ENCODE measurements at places on chromosomes 5 and 9. TPM values are rescaled to one million over a fixed set of nuclear protein-coding genes. Genes with fewer than 3 reads are reported as not detected.
A peak's percentile ranks its signal among the peaks of the same experiment; 100 is the strongest.

- no peaks in the 10 kb centered on the region for H3K27me3 ChIP-seq
- no peaks in the 10 kb centered on the region for H3K4me1 ChIP-seq
- H3K27ac ChIP-seq: no peak overlapping the region
- no peaks in the 10 kb centered on the region for H3K36me3 ChIP-seq
- no peak overlapping the region for H3K4me3 ChIP-seq
- DNase-seq: no peak
These were observed 152.9 kb upstream of the SLC28A3 start for GRCh38 chr9:84493284-84493947.

Gene GRAMD2B
- 79.5 TPM for total RNA-seq

Gene AK1
- 35.1 TPM for total RNA-seq

Gene SPAAR
- total RNA-seq: 3.2 TPM

Gene TSSK1B
- not detected for total RNA-seq

DNA sequence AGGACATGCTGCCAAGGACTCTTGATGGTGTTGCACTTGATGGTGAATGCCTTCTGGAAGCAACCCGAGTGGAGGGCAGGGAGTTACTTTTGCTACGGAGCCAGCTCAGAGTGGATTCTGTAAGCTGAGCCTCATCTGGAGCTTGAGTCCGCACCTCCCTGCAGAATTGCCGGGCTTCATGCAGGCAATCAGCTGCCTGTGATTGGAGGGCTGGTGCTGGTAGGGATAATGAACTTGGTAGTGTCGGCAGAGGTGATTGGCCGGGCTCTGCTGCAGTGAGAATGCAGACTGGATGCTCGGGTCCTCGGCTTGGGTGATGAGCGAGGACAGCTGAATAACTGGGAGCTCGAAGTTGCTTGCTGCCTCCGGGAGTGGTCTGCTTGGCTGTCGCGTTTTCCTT, 23.1 kb downstream of the SLC25A25 start:
- H3K4me1 ChIP-seq: peaks cover 27% of the 10 kb centered on the region
- no peaks in the 10 kb centered on the region for H3K36me3 ChIP-seq
- peak overlapping the region; percentile 19 for H3K27ac ChIP-seq
- DNase-seq: no peak
- no peaks in the 10 kb centered on the region for H3K27me3 ChIP-seq

- no peaks in the 10 kb centered on the region for H3K36me3 ChIP-seq
- no peak overlapping the region for H3K4me3 ChIP-seq
- no peaks in the 10 kb centered on the region for H3K4me1 ChIP-seq
- DNase-seq: no peak
- no peak overlapping the region for H3K27ac ChIP-seq
These were observed 423.0 kb downstream of the DIRAS2 start for GRCh38 chr9:90219548-90220118.

Gene PCDH12
- total RNA-seq: 5.2 TPM

GRCh38 chr5:133864711-133865110, 103.7 kb downstream of the C5orf15 start:
- no peaks in the 10 kb centered on the region for H3K36me3 ChIP-seq
- H3K27me3 ChIP-seq: no peaks in the 10 kb centered on the region
- no peaks in the 10 kb centered on the region for H3K4me1 ChIP-seq
- no peak overlapping the region for H3K4me3 ChIP-seq

DNA sequence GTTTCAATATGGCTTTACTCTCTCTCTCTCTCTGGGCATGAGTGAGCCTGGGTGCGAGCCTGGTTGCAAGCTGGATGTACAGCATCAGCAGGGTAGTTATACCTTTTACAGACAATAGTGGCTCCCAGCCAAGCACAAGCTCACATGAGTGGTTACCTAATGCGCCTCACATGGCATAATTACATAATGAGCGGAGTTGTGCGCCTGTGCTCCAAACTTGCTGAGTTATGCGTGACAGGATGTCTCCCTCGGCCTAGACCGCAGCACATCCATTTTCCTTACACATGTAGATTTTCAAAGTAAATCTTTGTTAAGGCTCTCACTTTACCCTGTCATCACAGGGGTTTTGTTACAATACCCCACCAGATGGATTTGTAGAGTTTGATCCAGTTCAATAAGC, 233.5 kb upstream of the WWC1 start:
- no peaks in the 10 kb centered on the region for H3K27me3 ChIP-seq
- no peaks in the 10 kb centered on the region for H3K4me1 ChIP-seq
- H3K27ac ChIP-seq: no peak overlapping the region
- H3K36me3 ChIP-seq: no peaks in the 10 kb centered on the region
- no peak for DNase-seq

Gene VAV2
- total RNA-seq: 10.1 TPM

GRCh38 chr5:109199289-109199688, 210.5 kb downstream of the PJA2 start:
- no peak overlapping the region for H3K27ac ChIP-seq
- H3K27me3 ChIP-seq: no peaks in the 10 kb centered on the region
- DNase-seq: no peak
- no peaks in the 10 kb centered on the region for H3K4me1 ChIP-seq

DNA sequence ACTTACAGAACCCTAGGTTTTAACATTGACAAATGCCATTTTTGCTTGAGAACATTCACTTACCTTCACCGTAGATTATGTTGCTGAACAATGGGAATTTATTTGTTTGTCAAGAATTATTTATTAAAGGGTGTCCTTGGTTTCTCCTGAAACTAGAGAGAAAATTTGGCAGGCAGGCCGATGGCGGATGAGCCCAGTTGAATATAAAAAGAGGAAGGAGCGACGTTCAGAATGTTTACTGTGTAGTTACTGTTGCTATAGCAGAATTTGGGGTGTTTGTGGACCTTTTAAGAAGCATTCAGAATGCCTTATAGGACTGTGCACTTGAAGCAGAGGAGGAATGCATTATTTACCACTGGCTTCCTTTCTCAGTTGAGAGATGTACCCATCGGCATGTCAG, 268.2 kb downstream of the CDH10 start:
- no peaks in the 10 kb centered on the region for H3K4me1 ChIP-seq
- H3K4me3 ChIP-seq: no peak overlapping the region
- no peaks in the 10 kb centered on the region for H3K27me3 ChIP-seq
- no peak overlapping the region for H3K27ac ChIP-seq
- H3K36me3 ChIP-seq: no peaks in the 10 kb centered on the region

All from thoracic aorta (tissue), 2 donors.